ENCODE measurements at places on chromosomes 5 and 9.

DNA sequence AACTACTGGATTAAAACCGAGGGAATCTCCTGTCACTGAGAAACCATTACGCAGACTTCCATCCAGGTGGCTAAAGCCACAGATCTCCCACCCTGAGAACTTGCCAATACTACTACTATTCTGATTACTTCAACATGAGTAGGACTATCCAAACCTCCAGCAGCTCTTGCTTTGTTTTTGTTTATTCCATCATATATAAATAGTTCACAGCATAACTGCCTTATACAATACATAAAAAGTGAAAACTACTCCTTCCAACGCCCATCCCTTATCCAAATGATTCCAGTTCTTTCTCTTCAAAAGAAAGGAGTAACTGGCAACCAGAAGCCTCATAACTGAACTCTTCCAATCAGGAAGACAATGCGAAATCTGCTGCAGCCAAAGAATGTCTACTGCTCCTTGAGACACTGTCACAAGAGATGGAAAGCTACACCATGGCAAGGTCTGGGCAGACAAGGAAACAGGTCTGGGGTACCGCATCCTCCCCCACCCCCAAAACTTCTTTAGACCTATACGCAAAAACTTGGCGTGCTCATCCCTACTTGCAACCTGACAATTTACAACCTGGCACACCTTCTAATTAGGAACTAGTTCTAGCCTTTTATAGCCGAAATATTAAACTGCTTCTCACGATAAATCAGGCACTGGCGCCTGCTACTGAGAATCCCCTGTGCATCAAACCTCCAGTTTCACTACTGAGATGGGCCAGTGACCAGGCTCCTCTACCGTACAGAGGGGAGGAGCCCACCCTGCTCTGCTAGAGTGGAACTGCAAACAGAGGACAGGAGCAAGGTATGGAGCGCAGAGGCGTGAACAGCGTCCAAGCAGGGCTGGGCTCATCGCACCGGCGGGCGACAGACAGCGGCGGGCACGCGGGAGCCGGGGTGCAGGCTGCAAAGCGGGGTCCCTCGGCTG is 986 bp downstream of the PLPP1 start:
- no peak for DNase-seq

DNA sequence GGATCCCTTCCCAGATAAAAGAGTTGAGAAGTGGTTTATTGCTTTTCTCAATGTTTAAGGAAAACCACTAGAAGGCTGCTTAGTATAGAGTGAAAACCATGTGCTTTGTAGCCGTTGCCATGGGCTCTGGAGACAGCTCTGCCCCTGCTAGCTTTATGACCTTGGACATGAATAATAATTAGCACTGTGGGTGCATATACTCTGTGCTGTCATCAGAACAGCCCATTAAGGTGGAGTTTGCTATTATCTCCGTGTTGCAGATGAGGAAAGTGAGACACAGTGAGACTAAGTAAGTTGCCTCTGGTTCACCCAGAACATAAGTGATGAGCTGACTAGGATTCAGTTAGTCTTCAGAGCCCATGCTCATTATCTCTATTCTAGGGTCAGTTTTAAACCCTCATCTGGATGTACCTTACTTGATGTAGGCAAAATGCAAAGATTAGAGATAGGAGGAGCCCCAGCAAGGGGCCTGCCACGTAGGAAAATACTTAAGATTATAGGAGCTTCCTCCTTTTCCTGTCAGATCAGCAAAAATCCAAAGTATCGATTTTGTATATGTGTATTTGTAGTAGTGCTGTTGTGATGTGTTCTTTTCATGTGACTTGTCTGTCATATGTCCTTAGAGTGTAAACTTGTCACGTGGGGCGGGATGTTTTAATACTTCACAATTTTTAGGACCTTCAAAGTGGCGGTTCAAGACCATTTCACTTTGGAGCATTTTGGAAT is 102.5 kb downstream of the TLE4 start:
- no peak for DNase-seq

GRCh38 chr5:142716963-142717362 is 31.1 kb upstream of the FGF1 start:
- DNase-seq, result no peak

- DNase-seq, result peak; percentile 4
These were observed 54.2 kb downstream of the LRSAM1 start for GRCh38 chr9:127505396-127506116.

DNA sequence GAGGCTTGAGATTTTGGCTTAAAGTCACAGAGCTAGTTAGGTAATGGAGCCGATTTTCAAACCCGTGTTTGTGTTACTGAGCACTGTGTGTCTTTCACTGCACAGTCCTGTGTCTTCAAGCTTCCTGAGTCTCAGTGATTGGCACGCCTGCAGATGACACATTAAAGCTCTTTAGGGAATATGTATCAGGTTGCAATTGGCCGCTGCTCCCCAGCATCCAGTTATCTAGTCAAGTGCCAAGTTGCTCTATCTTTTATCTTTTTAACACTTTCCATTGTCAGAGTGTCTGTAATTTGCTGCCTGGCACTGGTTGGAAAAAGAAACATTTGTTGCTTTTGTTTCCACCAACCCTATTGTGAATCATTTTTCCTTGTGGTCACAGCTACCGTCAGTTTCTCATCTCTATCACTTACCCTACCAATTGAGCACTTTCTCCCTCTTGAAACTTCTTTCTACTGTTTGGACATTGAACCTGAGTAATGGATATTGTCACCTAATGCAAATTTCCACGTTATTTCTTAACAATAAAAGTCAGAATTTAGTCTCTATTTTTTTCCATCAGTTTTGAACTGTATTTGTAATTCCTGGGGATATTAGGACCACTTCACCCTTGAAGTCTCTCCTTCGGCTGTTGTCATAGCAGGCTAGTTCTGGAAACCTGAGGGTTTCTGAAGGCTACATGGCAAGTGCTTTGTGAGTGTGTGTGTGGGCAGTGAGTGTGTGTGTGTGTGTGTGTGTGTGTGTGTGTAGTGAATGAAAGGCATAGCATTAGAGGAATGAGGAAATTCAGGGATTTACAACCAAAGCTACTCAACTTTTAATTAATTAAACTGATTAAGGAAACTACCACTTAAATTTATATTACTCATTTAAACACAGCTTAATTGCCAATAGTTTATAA is 274.3 kb downstream of the ISL1 start:
- DNase-seq, result no peak

GRCh38 chr5:62814991-62815390 is 236.4 kb downstream of the LRRC70 start:
- no peak for DNase-seq

- DNase-seq, result no peak
These were observed 84.3 kb upstream of the SMC2 start for GRCh38 chr9:104009826-104010225.

GRCh38 chr5:41747708-41748107 is 122.5 kb downstream of the OXCT1 start:
- no peak for DNase-seq

DNA sequence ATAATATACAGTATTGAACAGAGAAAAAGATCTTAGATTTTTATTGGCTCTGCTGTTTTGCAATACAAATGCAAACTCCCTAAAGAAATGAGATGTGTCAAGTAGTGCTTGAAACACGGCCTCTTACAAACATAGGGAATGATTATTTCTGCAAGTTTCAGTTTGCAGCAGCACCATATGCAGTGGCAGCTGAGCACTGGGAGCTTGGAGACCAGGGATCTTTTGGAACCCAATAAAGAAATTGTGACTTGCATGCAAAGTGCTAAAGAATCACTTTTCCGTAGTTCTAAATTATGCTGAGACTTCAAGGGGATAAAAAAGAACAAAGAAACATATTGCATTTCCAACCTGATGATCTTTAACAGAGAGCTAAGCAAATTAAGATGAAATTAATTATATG is 674.6 kb upstream of the ZNF608 start:
- DNase-seq, result no peak

Data from stimulated activated naive CD4-positive, alpha-beta T cell treated with Interleukin-2 at 50 U/mL for 16 hours (primary cell).